Kidney (tissue), 22 donors: ENCODE measurements at places on chromosomes 13 and 19. TPM values are rescaled to one million over a fixed set of nuclear protein-coding genes. Genes with fewer than 3 reads are reported as not detected.

Gene ZNF578
- 0.69 TPM for polyA plus RNA-seq

- DNase-seq, result no peak
These were observed 19.5 kb downstream of the NOVA2 start for GRCh38 chr19:45954156-45954555.

DNA sequence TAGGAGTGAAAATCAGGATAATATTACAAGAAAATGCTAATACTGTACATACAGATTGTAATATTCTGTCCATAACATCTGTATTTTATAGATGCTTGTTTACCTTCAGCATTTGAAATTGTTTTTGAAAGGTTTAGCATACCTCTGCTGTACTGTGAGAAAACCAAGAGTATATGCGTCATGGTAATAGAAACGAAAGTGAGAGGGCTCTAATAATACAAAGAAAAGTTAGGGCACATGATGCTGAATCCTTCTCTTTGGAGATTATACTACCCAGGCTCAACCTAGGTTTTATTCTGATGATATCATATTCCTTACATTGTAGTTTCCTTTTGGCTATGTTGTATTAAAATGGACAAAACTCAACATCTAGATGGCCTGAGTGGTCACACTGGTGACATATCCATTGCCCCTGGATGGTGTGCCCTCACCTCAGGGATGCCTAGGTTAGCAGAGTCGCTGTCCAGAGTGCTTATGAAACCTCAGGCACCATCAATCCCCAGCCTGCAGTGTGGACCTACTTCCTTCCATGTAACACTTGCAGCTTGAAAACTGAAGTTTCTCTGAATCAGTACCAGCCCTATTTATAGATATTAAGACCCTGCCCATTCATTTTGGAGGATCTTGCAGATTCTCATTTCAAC, 253.7 kb downstream of the KCTD12 start:
- DNase-seq, result peak; percentile 14

DNA sequence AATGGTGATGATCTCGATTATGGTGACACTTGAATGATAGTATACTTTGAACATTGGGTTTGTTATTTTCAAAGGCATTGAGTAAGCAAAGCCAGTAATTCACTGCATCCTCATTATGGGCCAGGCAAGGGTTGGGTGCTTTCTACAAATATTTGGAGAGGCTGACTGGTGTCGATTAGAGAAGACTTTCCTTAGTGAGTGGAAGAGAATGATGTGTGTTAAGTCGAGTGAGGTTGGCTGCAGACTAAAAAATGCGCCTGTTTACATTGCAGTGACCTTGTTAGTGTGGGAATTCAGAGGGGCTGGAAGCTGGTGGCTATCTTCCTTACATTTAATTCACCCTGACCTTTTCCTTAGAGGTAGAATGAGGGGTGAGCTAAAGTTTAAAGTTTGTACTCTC, 22.4 kb upstream of the RNF113B start:
- DNase-seq, result no peak

GRCh38 chr13:26471807-26472206, 85.7 kb upstream of the WASF3 start:
- no peak for DNase-seq

DNA sequence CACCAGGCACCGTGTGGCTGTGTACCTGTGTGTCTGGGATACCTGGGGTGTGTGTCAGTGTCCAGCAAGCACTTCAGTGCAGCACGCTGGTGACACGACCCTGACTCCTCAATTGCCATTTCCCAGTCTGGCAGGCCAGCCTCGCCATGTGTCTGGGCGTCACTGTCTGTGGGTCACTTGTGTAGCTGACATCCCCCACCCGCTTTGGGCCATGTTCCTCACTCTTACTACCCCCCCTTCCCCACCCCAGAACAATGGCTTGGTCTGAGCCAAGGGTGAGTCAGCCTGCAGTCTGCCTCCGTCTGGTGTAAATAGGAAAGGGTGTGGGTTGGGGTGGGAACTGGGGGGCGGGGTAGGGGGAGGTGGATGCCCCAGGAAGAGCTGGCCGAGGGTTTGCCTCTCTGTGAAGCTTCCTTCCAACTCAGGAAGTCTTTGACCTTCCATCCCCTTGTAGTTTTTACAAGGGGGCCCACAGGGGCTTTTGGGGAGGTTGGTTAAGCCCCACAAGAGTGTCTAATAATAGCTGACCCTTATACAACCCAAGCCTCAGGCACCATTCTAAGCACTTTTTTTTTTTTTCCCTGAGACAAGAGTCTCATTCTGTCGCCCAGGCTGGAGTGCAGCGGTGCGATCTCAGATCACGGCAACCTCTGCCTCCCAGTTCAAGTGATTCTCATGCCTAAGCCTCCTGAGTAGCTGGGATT, 17.6 kb downstream of the NOVA2 start:
- peak; percentile 63 for DNase-seq

- peak; percentile 44 for DNase-seq
These were observed 1.4 kb downstream of the ANKRD10 start for GRCh38 chr13:110913322-110914080.

DNA sequence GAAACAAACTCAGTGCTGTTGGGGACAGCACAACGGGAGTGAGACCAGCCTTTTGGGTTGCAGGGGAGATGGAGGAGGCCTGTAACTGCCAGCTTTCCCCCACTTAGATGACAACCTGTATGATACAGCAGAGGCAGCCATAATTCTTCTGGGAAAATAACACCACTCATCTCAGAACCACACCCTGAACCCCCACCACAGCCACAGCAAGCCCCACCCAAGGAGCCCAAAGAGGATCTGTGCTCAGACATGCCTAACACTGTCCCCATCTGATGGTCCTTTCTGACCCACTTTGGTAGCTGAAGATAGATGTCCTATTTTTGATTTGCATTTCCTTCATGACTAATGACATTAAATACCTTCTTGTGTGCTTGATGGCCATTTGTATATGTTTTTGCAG, 15.4 kb downstream of the LGALS13 start:
- DNase-seq, result no peak

DNA sequence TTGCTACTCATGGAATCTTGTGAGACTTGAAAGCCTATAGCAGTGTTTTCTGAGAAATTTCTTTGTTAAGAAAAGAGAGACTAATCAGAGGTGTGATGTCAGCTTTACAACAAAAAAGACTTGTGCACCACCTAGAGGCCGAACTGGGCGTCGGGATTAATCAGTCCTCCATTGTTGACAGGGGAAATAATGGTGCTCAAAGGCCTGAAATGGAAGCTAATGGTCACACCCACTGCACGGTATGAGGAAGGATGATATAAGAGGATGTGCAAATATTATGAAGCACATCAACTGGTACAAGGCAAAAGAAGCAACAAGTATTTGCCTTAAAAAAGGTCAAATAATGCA, 480.2 kb upstream of the MIR17HG start:
- peak; percentile 69 for DNase-seq

- DNase-seq, result peak; percentile 37
These were observed 58.9 kb upstream of the TM9SF2 start for GRCh38 chr13:99442273-99442895.

DNA sequence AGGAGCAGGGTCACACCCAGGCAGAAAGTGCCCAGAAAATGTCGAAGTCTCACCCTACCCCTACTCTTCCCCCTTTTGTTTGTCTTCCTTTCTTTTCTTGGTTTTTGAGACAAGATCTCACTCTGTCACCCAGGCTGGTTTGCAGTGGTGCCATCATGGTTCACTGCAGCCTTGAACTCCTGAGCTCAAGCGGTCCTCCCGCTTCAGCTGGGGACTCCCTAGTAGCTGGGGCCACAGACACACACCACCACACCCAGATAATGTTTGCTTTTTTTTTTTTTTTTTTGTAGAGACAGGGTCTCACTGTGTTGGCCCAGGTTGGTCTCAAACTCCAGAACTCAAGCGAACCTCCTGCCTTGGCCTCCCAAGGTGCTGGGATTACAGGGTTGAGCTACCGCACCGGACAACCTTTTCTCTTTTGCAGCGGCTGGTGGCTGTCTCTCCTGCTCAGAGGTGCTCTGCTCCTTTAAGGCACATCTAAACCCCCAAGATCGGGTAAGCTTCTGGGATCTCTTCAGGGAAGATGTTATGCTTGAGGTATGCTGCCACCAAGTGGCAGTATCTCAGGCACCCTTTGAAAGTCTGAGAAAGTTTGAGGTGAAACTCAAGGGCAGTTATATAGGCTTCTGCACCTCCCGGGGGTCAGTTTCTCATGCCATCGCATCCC, 22.4 kb upstream of the EBI3 start:
- DNase-seq, result no peak

DNA sequence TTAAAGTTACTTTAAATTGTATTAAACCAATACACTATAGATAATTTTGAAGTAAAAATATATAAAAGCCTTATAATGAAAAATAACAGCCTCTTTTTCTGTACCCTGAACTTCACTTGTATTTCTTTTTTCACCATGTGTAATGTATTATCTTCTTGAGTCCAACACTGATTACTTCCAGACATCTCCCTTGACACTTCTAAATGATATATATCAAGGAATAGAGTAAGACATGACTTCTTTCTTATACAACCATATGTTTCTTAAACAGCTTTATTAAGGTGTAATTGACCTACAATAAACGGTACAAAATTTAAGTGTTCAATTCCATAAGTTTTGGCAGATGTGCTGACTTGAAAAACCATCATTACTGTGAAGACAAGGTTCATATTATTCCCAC, 531.9 kb downstream of the OLFM4 start:
- no peak for DNase-seq

DNA sequence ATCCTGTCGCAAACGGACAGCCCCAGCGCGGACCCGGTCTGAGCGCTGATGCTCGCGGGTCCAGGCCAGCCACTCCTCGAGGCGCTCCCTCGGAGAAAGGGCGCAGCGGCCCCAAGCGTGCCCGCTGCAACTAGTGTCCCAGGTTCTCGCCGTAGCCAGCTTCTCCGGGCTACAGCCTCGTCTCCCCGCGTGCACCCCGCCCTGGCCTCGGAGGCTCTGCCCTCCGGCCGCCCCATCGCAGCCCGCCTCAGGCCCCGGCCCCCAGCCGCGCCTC, 487 bp downstream of the FLT1 start:
- DNase-seq, result no peak

Gene POLR1G
- 2.4 TPM for polyA plus RNA-seq

Gene ZNF230
- 1.6 TPM for polyA plus RNA-seq

DNA sequence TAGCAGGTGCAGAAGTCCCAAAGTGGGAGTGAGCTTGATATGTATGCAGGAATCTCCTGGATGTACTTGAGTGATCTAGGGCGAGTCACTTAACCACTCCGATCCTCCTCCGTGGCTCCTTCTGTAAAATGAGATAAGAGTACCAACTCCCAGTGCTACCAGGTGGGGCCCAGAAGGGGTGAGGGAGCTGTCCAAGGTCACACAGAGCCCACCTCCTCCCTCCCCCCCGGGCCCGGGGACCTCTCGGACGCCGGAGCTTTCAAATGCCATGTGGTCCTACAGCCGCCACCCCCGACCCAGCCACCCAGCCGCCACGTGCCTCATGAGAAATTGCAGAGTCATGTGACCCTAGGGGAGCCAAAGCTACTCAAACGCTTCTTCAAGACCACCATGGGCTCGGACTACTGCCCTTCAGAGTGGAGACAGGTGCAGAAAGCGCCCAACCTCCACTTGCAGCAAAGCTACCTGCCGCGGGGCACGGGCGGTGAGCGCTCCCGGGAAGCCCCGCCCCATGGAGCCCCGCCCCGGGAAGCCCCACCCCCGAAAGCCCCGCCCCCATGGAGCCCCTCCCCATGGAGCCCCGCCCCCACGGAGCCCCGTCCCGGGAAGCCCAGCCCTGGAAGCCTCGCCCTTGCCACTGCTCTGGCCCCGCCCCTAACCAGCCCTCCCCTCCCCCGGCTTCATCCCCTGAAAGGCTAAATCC, 10.1 kb upstream of the ZNF358 start:
- DNase-seq, result peak; percentile 39

DNA sequence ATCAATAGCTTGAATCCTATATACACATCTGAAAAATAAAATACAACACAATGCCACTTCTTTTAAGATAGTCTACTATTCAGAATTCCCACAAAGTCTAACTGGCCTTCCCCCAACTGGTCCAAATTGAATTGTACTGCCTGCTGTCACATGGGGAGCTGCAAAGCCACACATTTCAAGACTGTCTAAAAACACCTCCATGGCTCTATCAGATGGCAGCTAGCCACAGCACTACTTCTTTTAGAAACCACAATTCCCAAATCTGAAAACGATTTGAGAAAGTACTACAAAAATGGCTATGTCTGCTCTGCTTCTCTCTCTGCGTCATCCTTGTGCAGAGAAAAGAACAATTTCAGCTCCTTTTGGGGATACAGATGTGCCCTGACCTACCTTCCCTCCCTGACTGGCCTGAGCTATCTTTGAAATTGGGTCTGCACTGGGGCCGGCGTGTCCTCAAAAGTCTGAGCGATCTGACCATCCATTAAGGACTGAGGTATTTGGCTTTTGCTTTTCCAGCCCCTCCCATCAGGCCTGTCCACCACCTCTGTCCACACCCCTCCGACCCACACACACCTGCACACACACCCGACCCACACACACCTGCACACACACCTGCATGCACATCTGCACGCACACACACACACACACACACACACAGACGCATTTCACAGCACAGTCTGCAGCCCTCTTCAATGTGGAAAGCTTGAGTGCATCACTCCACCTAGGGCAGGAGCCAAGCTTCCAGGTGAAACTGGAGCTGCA, 68.6 kb upstream of the IPO5 start:
- no peak for DNase-seq

Gene PROZ
- polyA plus RNA-seq, result 20.0 TPM

Gene PNMA8B
- 0.67 TPM for polyA plus RNA-seq

GRCh38 chr19:32646556-32646955, 28.4 kb downstream of the ANKRD27 start:
- no peak for DNase-seq

Gene CDX2
- not detected for polyA plus RNA-seq

DNA sequence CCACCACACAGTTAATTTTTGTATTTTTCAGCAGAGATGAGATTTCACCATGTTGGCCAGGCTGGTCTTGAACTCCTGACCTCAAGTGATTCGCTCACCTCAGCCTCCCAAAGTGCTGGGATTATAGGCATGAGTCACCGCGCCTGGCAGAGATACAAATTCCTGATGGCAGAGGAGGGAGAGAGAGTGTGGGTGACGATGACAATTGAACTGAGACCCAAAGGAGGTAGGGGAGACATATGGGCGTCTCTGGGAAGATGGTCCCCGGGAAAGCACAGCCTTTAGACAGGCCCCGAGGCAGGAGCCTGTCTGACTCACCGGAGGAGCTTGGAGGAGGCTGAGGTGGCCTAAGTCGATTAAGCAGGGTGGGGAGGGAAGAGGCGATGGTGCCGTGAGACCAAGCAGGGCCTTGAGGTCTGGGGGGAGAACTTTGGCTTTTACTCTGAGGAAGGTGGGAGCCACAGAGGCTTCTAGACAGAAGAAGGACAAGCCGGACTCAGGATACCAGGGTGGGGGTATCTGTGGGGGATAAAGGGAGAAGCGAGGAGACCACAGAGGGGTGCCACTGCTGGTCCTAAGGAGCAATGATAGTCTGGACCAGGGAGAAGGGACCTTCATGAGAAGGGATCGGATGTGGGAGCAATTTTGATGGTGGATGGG, 38.2 kb downstream of the ARRDC2 start:
- no peak for DNase-seq

- DNase-seq, result no peak
These were observed 126.8 kb downstream of the RXFP2 start for GRCh38 chr13:31866099-31866498.

Gene ZNF709
- polyA plus RNA-seq, result 2.2 TPM
